ENCODE measurements at places on chromosomes 5 and 9. TPM values are rescaled to one million over a fixed set of nuclear protein-coding genes. Genes with fewer than 3 reads are reported as not detected.
A peak's percentile ranks its signal among the peaks of the same experiment; 100 is the strongest.

The DPYSL3 gene
- 50.2 TPM for total RNA-seq

The CETN3 gene
- total RNA-seq: 2.5 TPM

The PITX1 gene
- 10.3 TPM for total RNA-seq

- DNase-seq: no peak
Observed at GRCh38 chr9:14180960-14181537, 132.9 kb downstream of the NFIB start.

DNA sequence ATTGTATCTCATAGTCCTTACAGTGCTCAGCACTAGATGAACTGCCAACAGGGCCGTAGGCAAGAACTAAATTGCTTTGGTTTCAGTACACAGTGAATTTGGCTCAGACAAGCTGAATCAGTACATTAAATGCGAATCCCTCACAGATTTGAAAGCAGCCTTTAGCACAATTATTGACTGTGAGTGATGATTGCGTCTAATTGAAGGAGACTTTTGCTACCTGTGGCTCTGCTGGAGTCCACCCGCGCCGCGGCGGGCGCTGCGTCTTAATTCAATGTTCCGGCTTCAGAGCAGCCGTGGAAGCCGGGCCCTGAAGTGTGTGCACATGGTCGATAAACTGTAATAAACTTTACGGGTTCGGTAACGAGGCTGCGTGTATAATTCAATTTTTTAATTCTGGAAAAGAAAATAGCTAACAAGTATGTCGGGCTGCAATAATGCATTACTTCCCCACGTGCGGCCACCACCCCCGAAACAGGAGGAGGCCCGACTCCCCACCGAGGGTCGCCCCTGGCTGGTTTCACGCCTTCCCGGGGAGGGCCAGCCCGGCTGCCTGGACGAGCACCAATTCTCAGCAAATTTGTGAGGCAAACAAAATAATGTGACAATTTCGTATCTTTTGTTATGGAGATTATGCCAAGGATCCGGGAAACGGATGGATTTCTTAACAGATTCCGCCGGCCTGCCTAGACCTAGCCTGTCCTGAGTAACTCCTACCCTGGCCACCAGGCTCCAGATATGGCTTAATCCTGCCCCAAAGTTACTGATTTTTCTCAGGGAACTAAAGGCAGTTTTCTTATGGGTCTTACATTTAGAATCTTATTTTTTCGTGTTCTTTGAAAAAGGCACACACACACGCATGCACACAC, 269.4 kb upstream of the IRX1 start:
- DNase-seq: no peak

GRCh38 chr9:116287721-116288120, 134.1 kb downstream of the PAPPA start:
- DNase-seq: peak; percentile 73

GRCh38 chr5:55649963-55650362, 62.2 kb downstream of the SLC38A9 start:
- no peak for DNase-seq
